ENCODE measurements at places on chromosomes 13 and 19.

- DNase-seq = no peak
These were observed 11.5 kb downstream of the CFD start for GRCh38 chr19:870963-871401.

DNA sequence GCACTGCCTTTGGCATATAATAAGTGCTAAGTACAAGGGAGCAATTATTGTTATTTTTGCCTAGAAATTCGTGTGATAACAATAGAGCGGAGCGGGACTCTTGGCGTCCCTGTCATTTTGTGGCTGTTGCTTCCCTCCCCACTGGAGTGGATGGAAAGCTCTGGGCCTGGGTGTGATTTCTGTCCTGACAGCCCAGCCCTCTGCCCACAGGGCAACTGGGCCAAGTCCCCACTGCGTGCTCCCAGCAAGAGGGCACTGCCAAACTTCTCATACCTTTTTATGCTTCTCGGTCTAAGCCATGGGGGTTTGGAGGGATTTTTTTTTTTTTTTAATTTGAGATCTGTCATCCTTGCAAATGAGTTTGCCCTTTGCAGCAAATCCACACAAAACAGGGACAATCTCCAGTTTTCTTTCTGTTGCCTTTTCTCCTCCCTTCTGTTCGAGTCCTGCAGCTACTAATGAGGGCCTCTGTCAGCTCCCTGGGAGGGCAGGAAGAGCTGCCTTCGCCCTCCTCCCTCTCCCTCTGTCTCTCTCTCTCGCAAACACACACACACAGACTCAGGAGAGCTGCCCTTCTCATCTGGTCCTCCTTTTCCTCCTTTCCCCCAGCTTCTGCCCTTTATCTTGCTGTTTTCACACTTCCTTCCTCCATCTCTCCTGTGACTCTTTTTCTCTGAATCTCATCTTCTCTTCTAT, 103.9 kb downstream of the DNAJC15 start:
- DNase-seq = no peak

DNA sequence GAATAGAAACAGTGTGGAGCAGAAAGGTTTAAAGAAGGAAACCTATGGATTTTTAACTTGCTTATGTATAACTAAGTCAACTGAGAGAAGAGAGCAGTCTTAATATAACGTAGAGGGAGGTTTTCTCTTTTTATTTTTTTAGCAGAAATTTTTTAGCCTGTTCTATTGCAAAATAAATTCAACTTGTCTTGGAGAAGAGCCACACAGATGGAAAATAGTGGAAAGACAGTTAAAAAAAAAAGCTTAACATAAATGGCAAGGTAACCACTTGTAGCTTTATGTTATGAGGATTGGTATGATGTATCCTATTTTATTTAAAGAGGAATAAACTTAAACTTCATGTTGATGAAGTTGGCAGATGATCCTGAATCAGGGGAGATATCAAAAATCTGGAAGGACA, 312.4 kb downstream of the SHISA2 start:
- DNase-seq = no peak

DNA sequence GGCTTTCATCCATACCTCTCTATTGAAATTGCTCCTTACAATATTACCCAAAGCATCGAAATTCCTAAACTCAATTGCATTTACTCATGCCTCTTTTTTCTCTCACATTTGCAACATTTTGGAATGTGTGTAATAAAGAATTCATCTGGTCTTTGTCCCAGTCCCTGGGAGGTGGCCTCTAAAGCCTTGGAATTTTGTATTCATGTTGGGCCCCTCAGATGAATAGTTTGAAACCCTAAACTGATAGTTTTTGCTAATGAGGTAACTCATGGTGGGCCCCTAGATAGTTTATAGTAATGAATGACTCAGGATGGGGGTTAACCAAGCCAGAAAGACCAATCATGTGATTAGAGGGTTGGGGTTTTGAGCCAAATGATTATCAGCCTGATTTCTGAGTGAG, 490.4 kb downstream of the DIAPH3 start:
- DNase-seq = no peak
